ENCODE measurements at places on chromosomes 2 and 18.

DNA sequence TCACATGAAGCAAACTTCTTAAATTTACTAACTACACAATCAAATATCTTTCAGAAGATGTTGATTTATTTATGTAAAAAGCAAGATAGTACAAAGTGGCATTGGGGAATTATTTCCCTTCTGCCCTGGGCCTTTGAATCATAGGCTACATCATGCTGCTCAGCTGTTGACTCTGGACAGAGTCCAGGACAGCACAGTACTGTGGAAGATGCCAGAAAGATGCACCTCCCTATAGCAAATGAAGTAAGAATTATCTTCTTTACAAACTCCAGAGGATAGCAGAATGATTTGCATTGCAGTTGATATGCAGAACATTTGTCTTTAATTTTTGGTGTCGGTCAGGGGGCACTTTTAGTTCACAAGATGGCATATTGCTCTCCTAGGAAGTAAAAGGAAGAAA is 1354.5 kb upstream of the ZEB2 start:
- no peak for DNase-seq

GRCh38 chr2:5036256-5036655 is 655.9 kb upstream of the SOX11 start:
- DNase-seq = no peak

DNA sequence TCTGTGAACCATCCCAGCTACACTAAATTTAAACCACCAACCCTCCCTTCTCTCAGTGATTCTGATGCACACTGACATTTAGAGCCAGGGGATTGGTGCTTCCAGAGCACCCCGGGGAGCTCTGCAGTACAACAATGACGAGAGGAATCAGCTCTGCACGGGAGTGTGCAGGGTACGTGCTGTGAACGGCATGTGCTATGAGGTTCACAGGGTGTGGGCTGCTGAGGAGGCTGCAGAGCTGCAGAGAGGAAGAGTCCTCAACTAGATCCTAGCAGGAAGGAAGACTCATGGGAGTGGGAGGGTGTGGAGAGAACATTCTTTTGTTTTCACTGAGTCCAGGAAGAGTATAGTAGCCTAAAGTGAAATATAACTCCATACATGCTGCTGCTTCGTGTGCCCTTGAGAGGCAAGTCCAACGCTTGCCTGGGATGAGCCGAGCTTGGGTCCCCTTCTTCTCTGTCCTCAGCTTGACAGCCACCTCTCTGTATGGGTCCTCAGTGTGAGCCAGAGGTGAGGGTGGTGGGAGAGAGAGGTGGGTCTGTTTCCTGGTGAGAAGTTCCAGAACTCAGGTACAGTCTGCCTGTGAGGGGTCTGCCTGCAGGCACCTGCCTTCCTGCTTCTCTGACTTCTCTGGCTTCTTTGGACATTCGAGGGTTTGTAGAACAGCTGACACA is 118.8 kb downstream of the CTIF start:
- DNase-seq = no peak

DNA sequence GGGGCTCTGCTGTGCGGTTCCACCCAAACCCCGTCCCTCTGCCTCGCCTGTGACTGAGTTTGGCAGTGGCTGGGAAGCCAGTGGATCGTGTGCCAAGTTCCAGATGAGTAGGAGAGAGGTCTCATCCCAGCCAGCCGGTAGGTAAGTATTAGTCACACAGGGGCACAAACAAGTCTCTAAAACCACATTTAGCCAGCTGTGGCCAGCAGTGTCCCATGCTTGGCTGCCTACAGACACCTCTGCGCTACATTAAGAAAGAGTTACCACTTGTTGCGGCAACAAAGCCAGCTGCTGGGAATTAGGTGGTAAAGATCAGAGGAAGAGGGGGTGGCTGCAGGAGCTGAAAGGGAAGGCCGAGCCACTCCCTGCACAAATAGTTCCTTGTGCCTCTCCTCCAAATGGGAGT is 81.2 kb downstream of the GATA6 start:
- no peak for DNase-seq

- no peak for DNase-seq
Measured at GRCh38 chr2:187615364-187615763, 61.1 kb upstream of the TFPI start.
